ENCODE measurements at places on chromosomes 3 and 15.

GRCh38 chr15:91409387-91409786 is 309.3 kb downstream of the SV2B start:
- DNase-seq: no peak

- DNase-seq: no peak
These were observed 55.7 kb upstream of the APEH start for GRCh38 chr3:49618412-49618811.

GRCh38 chr15:77627067-77627466 is 5.6 kb downstream of the LINGO1 start:
- no peak for DNase-seq

DNA sequence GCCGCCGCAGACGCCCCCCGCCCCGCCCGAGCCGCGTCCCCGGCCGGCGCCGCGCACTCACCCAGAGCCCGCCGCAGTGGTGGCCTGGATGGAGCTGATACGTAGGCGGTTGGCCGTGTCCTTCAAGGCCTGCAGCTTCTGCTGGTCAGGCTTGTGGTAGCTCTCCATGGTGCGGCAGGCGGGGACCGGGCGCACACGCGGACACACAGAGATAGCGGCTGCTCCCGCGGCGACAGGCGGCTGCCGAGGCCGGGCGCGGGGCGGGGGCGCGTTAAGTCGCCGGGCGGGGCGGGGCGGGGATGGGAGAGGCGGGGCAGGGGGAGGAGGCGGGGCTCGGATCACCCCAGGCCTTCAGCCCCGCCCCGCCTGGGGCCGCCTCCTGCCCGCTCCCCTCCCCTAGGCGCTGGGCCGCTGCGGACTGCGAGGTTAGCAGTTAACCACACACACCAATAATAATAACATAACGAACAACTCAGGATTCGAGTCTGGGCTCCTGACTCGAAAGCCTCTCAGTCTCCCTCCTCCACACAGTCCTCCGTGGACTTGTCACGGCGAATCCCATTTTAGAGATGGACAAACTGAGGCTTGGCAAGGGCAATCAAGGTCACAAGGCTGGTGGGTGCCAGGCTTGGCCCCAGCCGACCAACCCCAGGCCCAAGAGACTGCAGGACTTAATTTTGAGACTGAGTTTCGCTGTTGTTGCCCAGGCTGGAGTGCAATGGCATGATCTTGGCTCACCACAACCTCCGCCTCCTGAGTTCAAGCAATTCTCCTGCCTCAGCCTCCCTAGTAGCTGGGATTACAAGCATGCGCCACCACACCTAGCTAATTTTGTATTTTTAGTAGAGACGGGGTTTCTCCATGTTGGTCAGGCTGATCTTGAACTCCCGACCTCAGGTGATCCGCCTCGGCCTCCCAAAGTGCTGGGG is at the start of gene TKT:
Gene TKT (minus strand): TSS at position 248 of the 929 bp plus-strand sequence. CDS start 80 bp downstream, at position 168.
- DNase-seq: peak; percentile 80

DNA sequence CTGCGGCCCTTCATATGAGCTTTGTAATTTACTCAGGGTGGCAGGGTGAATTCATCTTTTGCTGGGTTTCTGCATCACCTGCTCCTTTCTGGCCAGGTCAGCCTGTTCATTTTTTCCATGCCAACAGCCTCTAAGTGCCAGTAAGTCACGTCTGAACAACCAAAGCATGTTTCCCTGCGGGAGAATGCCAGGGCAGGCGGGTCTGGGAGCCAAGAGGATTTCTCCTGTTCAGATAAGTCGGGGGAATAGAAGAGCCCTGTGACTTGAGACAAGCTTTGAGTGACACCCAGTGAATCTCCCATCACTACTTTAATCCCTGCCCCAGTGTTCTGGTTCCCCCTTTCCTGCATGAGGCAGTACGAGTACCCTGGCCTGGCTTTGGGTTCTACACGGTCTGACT is 153.1 kb downstream of the PGPEP1L start:
- no peak for DNase-seq

- DNase-seq: no peak
These were observed 1331.4 kb downstream of the NSUN3 start for GRCh38 chr3:95394286-95394685.

GRCh38 chr15:36428102-36428845 is 151.2 kb upstream of the CDIN1 start:
- DNase-seq: no peak

DNA sequence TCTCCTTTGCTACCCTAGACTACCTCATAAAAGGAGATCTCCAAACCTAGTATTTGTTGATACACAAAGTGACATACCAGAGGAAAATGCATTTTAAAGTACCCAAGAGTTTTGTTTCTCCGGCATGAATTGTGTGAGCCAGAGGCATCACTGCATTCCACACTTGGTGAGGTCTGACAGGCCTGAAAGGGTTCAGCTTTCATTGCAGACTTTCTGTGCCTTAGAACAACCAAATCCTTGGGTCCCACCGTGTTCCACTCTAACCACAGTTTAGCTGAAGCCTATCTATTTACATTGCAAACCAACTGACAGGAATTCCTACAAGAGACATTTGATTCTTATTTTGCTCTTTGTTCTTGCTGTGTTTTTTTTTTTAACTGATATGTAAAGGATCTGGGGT is 21.0 kb upstream of the EID1 start:
- no peak for DNase-seq

- DNase-seq: no peak
These were observed 39.4 kb upstream of the APEH start for GRCh38 chr3:49634736-49635135.

GRCh38 chr15:101189409-101190091 is 62.3 kb downstream of the CHSY1 start:
- DNase-seq: no peak

DNA sequence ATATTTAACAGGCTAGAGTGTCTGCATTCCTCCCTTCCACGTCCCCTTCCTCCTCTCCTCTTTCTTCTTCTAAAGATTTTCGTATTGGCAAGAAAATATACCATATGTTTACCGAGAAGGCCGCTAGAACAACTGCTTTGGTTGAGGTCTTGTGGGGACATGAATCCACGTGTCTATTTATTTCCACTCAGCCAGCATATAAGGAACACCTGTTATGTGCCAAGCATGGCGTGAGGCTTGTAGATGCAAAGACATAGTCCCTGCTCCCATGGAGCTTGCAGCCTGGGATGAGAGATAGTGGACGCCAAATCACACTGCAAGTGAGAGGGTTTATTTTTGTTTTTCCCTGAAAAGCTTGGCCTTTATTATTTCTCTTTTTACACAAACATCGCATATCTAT is 57.1 kb downstream of the SLC7A14 start:
- DNase-seq: no peak

- no peak for DNase-seq
These were observed 106.2 kb downstream of the IQSEC1 start for GRCh38 chr3:12966847-12967605.

DNA sequence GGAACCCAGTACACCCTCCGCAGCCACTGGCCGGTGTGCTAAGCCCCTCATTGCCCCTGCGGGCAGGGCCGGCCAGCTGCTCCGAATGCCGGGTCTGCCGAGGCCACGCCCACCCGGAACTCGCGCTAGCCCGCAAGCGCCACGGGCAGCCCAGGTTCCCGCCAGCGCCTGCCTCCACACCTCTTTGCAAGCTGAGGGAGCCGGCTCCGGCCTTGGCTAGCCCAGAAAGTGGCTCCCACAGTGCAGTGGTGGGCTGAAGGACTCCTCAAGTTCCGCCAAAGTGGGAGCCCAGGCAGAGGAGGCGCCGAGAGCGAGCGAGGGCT is 81.4 kb upstream of the BCHE start:
- no peak for DNase-seq

DNA sequence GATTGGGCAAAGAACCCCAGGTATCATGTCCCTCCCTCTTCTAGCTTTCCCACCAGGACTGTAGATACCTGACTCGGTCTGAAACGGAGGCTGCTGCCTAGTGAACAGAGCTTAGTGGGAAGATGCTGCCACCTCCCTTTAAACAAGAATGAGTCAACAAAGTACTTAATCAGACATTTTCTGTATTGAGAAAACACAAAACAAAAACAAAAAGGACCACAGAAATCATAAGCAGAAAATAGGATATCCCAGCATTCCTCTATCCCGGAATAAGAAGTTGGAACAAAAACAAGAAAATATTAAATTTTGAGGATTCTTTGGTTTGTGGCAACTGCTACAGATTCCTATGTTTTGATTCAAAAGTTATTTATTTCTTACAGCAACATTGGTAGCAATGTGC is 51.7 kb upstream of the COL8A1 start:
- no peak for DNase-seq

GRCh38 chr3:34218706-34219385 is 420.4 kb downstream of the PDCD6IP start:
- no peak for DNase-seq

GRCh38 chr3:113626503-113627371 is 69.7 kb downstream of the USF3 start:
- no peak for DNase-seq

DNA sequence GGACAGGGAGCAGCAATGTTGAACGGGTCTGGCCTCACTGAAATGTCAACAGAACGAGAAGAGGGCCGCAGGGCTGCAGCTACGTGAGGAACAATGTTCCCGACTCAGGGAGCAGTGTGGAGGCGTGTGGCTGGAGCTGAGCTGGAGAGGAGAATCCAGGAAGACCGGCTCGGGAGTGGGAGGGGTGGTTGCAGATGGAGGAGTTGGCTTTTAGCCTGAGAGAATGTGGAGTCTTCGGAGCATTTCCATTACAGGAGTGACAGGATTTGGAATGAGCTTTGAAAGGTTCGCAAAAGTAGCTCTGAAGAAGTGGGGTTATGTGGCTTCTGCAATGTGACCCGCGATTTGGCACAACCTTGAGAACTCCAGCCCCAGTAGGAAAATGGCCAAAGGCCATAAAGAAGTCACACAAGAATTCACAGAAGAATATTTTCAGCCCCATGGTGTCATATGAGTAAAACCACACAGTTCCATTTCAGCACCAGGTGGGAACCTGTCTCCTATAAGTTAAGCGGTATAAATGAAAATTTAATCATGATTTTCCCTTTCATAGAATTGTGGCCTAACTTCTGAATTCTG is 78.8 kb upstream of the NSMCE3 start:
- DNase-seq: no peak

GRCh38 chr15:99059010-99059981 is 45.6 kb upstream of the SYNM start:
- DNase-seq: peak; percentile 46

GRCh38 chr3:53180305-53181023 is 19.5 kb downstream of the PRKCD start:
- DNase-seq: no peak

- no peak for DNase-seq
These were observed 12.9 kb downstream of the GPR87 start for GRCh38 chr3:151303751-151304150.

GRCh38 chr3:9727041-9727595 is 4.4 kb upstream of the BRPF1 start:
- peak; percentile 43 for DNase-seq

DNA sequence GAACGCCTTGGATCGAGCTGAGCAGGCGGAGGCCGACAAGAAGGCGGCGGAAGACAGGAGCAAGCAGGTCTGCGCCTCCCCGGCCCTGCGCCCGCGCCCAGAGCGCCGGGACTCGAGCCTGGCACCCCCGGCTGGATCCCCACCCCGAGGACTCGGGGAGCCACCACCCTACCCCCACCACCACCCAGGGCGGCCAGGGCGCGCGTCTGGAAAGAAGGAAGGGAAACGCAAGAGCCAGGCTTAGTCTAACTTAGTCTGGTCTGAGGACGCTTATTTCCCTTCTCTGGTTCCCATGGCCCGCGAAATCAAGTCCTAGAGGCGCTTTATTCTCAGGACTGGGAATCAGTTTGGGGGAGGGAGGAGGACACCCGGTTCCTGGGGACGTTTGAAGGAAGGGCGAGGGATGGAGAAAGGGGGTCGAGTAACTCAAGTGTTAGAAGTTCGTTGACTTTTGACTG is 359 bp downstream of the TPM1 start:
- DNase-seq: no peak

DNA sequence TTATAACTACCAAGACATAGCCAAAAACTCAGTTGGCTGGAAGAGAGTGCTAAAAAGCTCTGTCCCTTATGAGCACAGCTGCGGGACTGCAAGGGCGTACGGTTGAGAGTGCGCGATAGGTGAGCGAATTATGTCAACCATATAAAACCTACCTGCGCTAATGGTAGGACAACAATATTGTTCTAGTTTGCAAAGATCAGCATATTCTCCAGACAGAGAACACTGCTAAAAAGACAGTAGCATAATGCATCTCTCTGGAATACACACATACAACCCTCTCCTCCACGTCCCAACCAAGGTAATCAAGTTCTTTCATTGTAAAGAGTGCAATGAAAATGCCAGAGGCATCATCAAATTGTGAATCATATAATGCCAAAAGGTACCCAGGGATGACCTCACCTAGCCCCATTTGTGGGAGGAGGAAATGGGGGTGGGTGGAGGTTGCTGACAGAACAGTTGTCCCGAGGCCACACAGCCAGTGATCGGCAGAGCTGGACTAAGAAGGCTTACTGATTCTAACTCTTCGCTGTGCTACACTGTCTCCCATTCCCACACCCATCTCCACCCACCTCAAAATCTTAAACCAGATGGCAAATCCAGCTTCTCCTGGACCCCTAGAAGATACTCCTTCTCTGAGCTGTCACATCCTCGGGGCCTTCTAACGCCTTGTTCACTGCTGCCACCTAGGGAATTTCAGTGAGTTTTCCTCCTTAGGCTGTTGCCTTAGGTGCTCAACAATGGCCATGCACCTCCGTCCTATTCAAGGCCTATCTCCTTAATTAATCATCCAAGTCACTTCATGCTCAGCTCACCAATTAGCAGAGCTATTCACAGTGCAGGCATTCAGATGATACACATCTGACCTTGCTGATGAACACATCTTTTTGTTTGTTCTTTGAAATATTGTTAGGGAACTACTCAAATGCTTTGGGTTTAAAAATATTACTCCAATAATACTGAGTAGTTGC is 60.7 kb downstream of the RPL22L1 start:
- DNase-seq: no peak

GRCh38 chr3:1439395-1439794 is 346.6 kb downstream of the CNTN6 start:
- peak; percentile 1 for DNase-seq

- no peak for DNase-seq
These were observed 129.4 kb upstream of the CNTN4 start for GRCh38 chr3:1969281-1969680.
